ENCODE measurements at places on chromosomes 5 and 9. TPM values are rescaled to one million over a fixed set of nuclear protein-coding genes. Genes with fewer than 3 reads are reported as not detected.

DNA sequence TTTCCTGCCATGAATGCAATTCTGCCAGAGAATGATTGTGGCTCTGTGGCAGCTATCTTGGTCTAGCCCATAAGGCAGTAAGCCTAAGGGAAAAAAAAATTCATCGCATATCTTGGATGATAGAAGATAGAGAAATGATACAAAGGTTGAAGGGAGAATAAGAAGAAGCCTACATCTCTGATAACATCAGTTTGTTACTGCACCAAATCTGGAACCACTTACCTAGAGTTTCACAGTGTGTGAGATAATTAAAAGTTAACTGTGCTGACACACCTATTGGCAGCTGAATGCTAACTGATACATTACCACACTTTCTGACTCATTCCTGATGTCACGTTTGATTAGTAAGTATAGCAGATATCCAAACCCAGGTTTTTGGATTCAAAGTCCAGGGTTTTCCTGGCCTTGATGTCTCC is 91.6 kb upstream of the TAF11L2 start:
- no peak for DNase-seq
- no peaks in the 10 kb centered on the region for H3K36me3 ChIP-seq
- no peaks in the 10 kb centered on the region for H3K27me3 ChIP-seq
- H3K4me3 ChIP-seq, result no peak overlapping the region
- H3K4me1 ChIP-seq, result no peaks in the 10 kb centered on the region

Gene MARCHF11
- 0.33 TPM for total RNA-seq

Gene LOX
- 11.6 TPM for total RNA-seq

DNA sequence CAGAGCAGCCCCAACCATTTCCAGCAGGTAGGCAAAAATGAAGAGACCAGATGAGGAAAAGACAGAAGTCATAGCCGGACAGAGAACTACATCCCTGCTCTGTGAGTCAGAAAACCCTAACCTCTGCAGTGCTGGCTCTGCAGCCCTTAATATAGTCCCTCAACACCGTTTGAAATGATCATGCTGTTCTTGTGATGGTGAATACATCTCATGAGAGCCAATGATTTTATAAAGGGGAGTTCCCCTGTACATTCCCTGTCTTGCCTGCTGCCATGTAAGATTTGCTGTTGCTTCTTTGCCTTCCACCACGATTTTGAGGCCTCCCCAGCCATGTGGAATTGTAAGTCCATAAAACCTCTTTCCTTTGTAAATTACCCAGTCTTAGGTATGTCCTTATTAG is 216.8 kb upstream of the RFX3 start:
- H3K27ac ChIP-seq, result no peak overlapping the region
- DNase-seq, result no peak
- no peaks in the 10 kb centered on the region for H3K36me3 ChIP-seq
- no peak overlapping the region for H3K4me3 ChIP-seq
- H3K4me1 ChIP-seq, result no peaks in the 10 kb centered on the region

DNA sequence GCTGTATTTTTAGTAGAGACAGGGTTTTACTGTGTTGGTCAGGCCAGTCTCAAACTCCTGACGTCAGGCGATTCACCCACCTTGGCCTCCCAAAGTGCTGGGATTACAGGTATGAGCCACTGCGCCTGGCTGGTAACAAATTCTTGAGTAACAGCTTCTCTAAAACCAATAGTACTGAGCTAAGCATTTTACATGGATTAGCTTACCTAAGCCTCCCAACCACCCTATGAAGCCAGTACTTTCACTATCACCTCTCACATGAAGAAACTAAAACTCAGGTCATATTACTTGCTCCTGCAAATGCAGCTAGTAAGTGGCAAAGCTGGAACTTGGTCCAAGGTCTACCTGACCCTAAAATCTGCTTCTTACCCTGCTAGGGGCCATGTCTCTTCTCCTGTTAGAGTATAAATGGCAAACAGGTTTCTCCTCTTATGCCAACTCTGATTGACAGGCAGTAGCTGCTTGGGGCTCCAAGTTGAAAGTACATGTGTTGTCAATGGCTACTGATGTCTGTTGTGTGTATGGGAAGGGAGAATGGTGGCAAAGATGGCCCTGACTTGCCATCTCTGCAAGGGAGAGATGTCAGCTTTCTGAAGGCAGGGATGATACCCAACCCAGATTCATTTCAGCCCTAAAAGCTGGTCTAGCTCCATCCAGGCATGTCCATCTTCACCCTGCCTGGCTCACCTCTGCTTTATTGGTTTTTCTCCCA is 4.0 kb downstream of the PHF19 start:
- H3K36me3 ChIP-seq, result no peaks in the 10 kb centered on the region
- no peaks in the 10 kb centered on the region for H3K27me3 ChIP-seq
- H3K4me3 ChIP-seq, result no peak overlapping the region
- no peak overlapping the region for H3K27ac ChIP-seq
- H3K4me1 ChIP-seq, result peaks cover 26% of the 10 kb centered on the region

Gene NRG2
- 1.9 TPM for total RNA-seq

Gene ZSWIM6
- 4.6 TPM for total RNA-seq

Measured in right atrium auricular region (tissue), 2 donors.